ENCODE measurements at places on chromosomes 1 and 21. TPM values are rescaled to one million over a fixed set of nuclear protein-coding genes. Genes with fewer than 3 reads are reported as not detected.

DNA sequence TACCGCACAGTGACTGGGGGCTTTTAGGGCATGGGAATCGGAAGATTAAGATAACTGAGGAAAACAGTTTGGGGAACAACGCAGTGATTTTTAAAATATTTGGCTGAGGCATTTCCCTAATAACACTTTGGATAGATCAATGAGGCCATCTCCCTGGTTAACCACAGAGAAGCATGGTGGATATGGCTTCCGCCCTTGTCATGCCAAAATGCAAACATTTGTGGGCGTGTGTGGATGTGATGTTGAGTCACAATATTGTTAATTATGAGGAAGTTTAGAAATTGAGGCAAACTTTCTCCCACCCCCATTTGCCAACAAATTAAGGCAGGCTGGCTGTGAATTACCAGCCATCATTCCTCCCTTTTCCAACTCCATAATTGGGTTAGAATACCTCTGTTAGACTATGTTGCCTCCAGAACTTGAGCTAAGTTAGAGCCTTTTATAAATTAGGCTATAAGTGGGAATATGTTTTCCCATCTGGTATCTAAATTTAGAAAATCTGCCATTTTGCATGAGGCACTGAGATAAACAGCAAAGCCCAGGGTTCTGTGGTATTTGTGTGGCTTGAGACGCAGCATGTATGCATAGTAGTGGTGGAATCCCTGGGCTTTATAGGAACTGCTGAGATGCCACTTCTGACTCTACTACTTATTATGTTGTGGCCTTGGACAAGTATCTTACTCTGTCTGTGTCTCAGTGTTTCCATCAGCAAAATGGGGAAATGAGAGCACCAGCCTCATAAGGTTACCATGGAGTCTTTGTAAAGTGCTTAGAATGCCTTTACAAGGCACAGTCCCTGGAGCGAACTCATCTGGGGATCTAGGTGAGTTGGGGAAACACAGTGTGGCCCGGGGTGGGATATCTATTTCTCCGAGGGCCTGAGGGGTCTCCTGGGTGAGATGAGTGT, 154.6 kb downstream of the C1orf94 start:
- no peak for DNase-seq

GRCh38 chr1:217462159-217462558, 168.7 kb downstream of the GPATCH2 start:
- DNase-seq = no peak

DNA sequence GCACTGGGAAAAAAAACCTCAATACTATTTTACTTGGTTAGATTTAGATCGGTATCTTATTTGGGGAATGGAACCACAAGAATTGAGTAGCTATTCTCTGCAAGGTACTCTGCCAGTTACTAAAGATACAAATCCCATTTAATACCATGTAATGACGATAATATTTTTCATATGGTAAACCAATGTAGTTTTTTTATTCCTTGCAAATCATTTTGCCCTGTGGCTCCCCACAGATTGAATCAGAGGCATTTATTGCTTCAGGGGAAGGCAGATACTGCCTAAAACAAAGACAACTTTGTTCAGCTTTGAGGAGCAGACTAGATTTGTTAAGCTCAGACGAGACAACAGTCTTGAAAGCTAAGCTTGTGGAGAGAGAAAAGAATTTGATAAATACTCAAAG, 226.7 kb upstream of the RUNX1 start:
- no peak for DNase-seq

GRCh38 chr1:100035214-100035613, 65.4 kb downstream of the SLC35A3 start:
- no peak for DNase-seq

DNA sequence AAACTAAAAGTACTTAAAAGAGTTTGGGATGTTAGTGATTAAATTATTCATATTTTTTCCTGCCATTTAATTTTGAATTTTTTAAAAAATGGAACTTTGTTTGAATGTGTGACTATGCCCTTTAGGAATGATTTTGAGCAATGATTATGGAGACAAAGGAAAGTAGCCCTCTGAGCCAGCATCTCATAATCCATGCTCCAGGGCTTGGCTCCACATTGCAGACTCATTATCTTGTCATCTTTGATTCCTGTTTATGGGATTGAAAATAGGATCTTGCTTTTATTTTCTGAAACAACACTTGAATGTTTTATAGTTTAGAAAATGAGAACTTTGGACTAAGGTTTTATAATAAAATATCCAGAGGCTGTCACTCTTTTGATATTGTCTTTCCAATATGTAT, 14.5 kb downstream of the AXDND1 start:
- no peak for DNase-seq

DNA sequence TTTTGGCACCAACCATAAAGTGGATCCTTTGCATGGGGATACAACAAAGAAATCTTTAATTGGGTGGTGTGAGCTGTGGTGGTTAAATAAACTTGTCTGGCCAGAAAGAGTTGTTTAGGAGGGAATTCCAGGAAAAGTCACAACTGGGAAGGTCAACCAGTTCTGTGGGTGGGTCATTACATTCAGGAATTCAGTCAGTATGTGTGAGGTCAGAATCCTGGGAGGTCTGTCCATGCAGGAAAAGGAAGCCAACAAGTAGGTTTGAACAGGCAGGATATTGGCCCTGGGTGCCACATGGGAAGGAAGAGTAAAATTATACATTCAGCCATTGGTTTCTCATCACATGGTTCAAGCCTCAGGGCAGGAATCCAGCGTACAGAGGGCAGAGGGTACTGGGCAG, 162.3 kb upstream of the ADAMTS5 start:
- peak; percentile 7 for DNase-seq

- DNase-seq = no peak
Observed at GRCh38 chr1:67399199-67399993, 30.8 kb downstream of the SERBP1 start.

DNA sequence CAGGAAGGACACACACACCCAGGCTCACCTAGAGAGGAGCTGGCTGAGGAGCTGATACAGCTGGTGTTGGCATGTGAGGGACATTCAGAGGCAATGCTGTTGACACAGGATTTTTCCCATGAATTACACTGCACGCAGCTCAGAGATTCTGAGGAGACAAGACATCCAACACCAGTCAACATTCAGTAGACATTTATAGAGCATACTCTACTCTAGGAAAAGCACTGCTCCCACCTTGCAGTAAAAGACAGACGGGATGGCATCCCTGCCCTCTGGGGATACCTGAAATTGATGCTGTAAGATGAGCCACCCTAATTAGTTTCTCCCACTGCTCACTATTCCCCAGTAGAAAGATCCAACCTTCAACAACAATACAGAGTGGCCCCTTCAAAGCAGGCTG, 5.1 kb downstream of the LYPD8 start:
- no peak for DNase-seq

DNA sequence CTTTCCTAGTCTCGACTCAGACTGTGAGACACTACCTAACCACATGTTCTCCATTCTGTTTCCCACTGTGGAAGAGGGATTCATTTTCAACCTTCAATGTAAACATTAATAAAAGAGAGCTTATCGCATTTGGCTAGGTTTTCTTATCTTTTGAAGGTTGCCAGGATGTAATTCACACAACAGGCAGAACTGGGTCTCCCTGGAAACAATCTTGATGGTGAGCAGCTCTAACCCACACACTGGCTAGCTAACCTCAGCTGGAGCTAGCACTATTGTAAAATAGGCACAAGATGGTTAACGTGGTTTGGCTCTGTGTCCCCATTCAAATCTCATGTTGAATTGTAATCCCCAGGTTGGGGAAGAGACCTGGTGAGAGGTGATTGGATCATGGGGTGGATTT, 75.1 kb downstream of the ZSCAN20 start:
- DNase-seq = peak; percentile 16

DNA sequence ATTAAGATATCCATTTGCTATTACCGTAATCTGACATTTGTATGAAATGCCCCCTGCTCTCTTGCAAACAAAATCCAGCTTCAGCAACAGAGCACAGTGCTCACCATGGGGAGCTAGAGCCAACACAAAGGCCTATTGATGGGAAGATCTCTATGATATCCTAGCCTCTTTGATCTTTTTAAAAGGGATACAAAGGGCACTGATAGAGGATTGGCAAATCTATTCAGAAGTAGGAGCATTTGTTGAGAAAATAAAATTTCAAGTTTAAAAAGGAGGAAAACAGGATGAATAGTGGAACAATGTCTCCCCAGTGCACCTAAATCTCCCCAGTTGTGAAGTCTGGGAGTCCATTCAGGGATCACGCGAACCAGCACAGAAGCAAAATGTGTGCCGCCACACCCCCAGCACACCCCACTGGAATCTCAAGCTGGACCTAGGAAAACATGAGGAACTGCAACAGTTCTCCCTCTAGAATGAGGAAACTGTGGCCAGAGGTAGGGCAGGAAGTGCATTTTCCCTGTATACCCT, 32.2 kb downstream of the MRAP start:
- no peak for DNase-seq

DNA sequence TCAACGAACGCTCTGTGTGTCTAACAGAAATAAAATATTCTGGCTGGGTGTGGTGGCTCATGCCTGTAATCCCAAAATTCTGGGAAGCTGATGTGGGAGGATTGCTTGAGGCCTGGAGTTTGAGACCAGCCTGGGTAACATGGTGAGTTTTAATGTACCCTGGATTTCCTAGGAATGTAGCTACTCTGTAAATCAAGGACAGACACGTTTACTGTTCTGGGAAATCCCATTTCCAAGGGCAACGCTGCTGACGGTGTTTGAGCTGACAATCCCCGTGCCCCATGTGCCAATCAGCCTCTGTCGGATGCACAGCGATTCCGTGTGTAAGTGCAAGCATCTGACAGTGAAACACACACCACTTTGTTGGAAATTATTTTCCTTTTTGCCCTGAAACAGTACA, 8.0 kb downstream of the CORT start:
- DNase-seq = no peak

EVA1B gene
- total RNA-seq = 366 TPM

ADAMTS1 gene
- total RNA-seq = 284 TPM

PFKFB2 gene
- total RNA-seq = 9.0 TPM

DNA sequence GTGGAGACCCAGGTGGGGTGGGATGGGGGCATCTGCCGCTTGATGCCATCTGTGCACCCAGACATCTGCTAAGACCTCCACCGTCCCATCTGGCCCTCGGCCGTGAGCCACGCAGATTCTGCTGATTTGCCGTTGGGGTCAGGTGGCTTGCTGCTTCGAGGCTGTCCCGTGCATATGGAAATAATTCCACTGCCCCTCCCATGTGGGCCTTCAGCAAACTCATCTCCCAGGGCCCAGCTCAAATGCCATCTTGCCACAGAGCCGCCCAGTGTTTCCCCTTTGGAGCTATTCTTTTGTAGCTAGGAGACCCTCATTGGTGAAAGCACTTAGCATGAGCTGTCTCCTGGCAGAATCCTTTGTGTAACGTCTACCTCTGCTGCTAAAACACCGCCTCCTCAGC, 99.8 kb downstream of the KAZN start:
- DNase-seq = no peak

CTH gene
- total RNA-seq = 7.6 TPM

- DNase-seq = no peak
Observed at GRCh38 chr1:8800416-8800815, 17.0 kb downstream of the RERE start.

DEPDC1 gene
- 36.1 TPM for total RNA-seq

PTGFRN gene
- total RNA-seq = 67.5 TPM

DNA sequence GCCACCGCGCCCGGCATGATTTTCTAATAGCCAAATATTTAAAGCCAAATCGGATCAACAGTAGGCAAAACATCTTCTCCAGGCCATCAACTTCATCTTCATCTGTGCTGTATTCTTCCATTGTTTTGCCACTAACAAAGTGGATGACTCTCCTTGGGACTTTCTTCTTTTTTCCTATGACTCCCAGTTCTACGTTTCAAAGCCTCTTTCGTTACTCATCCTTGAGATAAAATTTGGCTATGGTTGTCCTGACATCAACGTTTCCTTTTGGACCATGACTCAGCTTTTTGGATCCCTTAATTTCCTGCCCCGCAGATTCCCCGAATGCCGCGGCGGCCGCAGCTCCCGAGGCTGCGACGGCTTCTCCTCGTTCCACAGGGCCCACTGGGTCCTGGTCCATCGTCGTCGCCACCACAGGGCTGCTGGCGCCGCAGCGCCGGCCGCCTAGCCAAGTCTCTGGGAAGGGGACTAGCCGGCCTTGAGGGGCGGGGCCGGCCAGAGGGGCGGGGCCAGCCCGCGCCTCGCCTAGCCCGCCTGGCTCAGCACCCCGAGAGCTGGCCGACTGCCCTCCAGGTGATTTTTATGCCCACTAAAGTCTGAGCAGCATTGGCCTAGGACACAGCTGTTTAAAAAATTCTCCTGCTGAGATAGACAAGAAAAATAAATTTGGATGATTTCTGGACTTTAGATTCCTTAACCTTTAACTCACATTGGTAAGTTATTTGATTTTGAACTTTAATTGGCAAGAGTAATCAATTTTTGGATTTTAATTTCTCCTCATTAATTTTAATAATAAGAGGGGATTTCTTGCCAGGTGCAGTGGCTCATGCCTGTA, 93.9 kb downstream of the ADCY10 start:
- DNase-seq = peak; percentile 96

DNA sequence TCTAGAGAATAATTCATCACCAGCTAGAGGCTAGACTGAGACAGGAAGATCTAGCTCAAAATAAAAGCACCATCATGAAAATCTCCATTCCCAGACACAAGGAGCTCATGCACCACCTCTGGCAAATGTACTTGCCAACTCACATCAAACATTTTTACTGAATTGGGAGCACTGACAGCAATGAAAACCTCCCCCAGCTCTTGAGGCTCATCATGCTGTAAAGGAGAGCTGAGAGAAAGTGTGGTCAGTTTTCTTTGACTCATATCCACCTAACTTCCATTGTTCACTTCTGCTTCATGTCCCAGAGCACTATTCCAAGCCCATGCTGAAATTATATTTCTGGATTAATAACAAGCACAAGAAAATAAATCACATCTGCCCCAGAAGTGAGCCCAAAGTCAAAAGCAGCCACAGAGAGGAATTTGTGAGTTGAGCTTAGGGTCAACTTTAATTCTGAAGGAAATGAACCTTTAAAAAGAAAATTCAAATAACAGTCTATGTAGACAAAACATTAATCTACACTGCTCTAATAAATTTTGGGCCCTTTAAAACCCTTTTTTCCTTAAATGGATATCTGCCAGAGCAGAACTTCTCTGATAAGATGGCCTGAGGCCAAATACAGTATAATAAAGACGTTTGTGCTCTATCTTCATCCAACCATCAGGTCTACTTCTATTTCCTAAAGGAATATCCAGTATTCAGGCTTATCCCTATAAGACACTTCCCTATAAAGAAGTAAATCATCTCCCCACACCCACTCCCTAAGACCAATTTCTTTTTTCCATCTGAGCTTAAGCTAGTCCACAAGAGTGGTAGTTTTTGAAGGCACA, 85.9 kb upstream of the ADAM30 start:
- peak; percentile 85 for DNase-seq

GRCh38 chr1:57013522-57013921, 47.7 kb upstream of the C8B start:
- DNase-seq = no peak

- DNase-seq = no peak
Observed at GRCh38 chr1:17403081-17403480, 31.1 kb downstream of the PADI6 start.

GRCh38 chr1:222634180-222635013, 16.5 kb downstream of the MIA3 start:
- peak; percentile 96 for DNase-seq

GRCh38 chr1:37486680-37487618, 12.6 kb downstream of the ZC3H12A start:
- peak; percentile 85 for DNase-seq

KRTAP12-2 gene
- not detected for total RNA-seq

RIMKLA gene
- 0.09 TPM for total RNA-seq

GRCh38 chr1:246782120-246782900, 58.1 kb downstream of the SCCPDH start:
- DNase-seq = peak; percentile 93

GRCh38 chr1:160070243-160071163, 543 bp upstream of the KCNJ10 start:
- peak; percentile 35 for DNase-seq

- DNase-seq = no peak
Observed at GRCh38 chr21:18887922-18888602, 484.5 kb upstream of the TMPRSS15 start.

ACTN2 gene
- total RNA-seq = 0.18 TPM
